ENCODE measurements at places on chromosomes 16 and 17. TPM values are rescaled to one million over a fixed set of nuclear protein-coding genes. Genes with fewer than 3 reads are reported as not detected.

The OR2C1 gene
- total RNA-seq, result 0.67 TPM

The MSLN gene
- 0.72 TPM for total RNA-seq

The DNAI2 gene
- total RNA-seq, result not detected

The ARHGAP27 gene
- total RNA-seq, result 20.3 TPM

The IRF8 gene
- total RNA-seq, result 11.1 TPM

The CACNG3 gene
- total RNA-seq, result 50.5 TPM

The CBLN1 gene
- total RNA-seq, result 6.8 TPM

The RHBDL3 gene
- total RNA-seq, result 53.5 TPM

The SP6 gene
- not detected for total RNA-seq

The AOC3 gene
- total RNA-seq, result 2.4 TPM
